Astrocyte of the spinal cord (primary cell): ENCODE measurements at places on chromosomes 6 and 20.
A peak's percentile ranks its signal among the peaks of the same experiment; 100 is the strongest.

DNA sequence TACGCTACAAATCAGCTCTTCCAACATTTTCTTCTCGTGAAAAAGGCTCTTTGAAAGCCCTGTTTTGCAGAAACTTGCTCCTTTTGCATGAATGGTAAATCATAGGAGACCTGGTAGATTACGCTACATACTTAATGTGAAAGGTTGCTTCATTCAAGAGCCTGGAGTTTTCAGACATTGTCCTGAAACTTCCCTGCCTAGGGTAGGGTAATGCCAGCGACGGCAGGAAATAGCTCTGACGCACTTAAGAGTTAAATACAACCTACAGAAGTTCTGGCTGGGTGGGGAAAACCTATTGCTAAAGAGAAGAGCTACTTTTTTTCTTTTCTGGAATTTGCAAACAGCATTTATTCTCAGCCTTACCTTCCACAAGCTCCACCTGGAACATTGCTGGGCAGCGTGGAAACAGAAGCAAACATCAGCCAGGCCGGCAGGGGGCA, 144.5 kb downstream of the LPA start:
- no peak for DNase-seq

- DNase-seq = no peak
Observed at GRCh38 chr6:95866732-95867131, 149.0 kb upstream of the FUT9 start.

DNA sequence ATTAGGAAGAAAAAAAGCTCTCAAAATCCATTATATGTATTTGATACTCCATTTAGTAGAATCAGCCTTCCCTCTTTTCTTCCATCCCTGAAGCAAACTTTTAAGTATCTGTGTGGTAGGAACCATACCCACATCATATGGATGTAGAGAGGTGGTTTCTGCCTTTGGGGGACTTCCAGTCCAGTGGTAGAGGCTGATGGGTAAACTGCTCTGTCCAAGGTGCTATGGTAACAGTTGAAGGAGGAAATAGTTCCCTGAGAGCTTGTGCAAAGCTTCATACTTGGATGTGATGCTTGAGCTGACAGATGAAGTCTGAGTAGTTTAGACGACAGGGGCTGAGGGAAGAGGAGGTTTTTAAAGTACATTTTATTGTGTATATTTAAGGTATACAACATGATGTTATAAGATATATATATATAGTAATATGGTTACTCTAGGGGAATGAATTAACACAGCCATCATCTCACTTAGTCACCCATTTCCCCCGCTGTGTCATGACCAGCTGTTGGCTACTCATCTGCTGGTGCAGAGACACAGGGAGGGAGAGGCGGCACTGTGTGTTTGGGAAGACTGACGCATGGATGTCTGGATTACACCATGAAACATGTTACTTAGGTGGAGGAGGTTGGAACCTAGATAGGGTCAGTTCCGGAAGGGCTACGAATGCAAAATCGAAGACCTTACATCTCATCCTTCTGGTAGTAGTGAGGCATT, 185.2 kb downstream of the FARS2 start:
- peak; percentile 47 for DNase-seq

- DNase-seq = no peak
Observed at GRCh38 chr6:1763404-1763803, 153.7 kb downstream of the FOXC1 start.

DNA sequence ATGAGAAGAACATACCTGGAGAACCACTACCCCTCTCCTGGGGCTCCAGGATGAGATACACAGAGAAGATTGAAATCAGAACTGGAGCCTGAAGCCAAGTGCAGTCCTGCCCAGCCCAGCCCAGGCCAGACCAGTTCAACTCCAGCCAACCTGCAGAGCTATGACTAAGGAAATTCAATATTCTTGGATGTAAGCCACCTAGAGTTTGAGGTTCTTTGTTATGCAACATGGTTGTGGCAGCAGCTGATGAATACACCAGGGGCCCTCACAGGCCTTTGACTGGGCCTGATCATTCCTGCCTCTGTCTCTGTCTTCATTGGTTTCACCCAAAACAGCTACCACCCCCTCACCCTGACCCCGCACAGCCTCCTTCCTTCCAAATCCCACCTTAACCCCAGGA, 167.8 kb downstream of the LRFN2 start:
- no peak for DNase-seq

GRCh38 chr6:35124356-35124755, 16.8 kb downstream of the TCP11 start:
- no peak for DNase-seq

DNA sequence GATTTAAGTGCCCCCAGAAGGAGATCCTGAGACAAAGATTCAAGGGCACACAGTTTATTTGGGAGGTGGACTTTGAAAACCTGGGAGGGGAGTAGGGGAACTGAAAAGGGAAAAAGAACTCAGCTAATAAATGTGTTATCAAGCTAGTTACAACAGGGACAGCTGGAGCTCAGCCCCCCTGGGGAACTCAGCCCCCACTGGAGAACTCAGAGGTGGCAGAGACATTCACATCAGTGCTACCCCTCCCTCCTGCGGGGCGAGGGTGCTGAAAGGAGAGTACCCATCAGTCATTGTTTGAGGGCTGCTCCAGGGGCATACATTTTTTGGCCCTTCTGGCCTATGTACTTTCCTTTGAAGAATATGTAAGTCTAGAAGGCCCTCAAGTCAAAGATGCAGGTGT, 101.4 kb downstream of the LRFN2 start:
- no peak for DNase-seq

DNA sequence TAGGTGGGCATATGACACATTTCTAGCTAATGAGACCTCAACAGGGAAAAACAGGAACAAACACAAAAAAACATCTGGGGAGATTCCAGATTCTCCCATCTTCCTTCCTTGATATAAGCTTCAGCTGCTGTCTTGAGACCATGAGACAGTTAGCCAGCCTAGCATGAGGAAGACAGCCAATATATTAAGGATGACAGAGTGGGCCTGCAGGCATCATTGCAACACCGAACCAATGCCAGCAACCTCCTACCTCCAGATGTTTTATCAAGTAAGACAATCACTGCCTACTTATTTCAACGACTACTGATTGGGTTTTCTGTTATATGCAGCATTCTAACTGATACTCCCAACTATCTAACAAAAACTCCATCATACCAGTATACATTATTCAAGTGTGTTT, 119.0 kb downstream of the ISM1 start:
- DNase-seq = no peak

GRCh38 chr6:163926642-163927041, 512.1 kb downstream of the QKI start:
- peak; percentile 35 for DNase-seq

GRCh38 chr20:24960861-24961260, 11.8 kb downstream of the CST7 start:
- no peak for DNase-seq

DNA sequence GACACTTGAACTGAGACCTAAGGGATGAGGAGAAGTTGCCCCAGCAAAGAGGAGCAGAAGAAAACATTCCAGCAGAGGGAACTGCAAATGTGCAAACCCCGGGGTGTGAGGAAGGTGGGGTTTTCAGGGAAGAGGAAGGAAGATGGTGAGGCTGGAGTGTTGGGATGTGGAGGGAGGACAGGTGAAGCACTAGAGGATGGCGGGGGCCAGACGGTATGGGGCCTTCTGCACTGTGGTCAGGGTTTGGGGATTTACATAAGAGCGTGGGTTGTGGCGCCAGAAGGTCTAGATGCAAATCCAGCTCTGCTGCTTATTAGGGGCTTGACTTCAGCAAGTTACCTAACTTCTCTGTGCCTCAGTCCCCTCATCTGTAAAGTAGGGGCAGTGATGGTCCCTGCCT, 16.0 kb downstream of the DLGAP4 start:
- DNase-seq = no peak

GRCh38 chr6:33164176-33164575, 28.1 kb downstream of the COL11A2 start:
- DNase-seq = no peak

DNA sequence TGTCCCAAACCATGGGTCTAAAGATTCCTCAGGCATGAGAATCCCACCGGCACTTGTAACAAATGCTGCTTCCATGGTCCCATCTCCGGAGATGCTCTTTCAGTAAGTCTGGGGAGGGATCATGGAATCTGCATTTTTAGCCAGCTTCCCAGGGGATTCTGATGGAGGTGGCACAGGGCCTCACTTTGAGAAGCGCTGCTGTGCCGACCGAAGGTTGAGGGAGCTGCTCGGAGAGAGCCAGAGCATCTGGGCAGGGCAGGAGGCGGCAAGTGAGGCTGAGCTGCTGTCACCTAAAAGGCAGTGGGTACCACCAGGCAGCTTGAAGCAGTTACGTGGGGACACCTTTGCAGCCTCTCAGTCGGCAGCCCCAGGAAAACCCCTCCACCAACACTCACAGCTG, 100.2 kb upstream of the CDYL start:
- no peak for DNase-seq
